ENCODE measurements at places on chromosomes 5 and 9. TPM values are rescaled to one million over a fixed set of nuclear protein-coding genes. Genes with fewer than 3 reads are reported as not detected.

PKD2L2 gene
- not detected for total RNA-seq

DMRT3 gene
- not detected for total RNA-seq

SPINK4 gene
- not detected for total RNA-seq

ENDOG gene
- total RNA-seq = 18.0 TPM

SHB gene
- total RNA-seq = 22.3 TPM

PCDHB5 gene
- 0.28 TPM for total RNA-seq

C9 gene
- 0.44 TPM for total RNA-seq

PCDHB13 gene
- 0.77 TPM for total RNA-seq

MTAP gene
- 51.2 TPM for total RNA-seq

GRCh38 chr9:19193029-19193324 lies 37.5 kb upstream of the DENND4C start:
- H3K4me1 ChIP-seq = peaks cover 20% of the 10 kb centered on the region
- no peaks in the 10 kb centered on the region for H3K27me3 ChIP-seq
- H3K36me3 ChIP-seq = no peaks in the 10 kb centered on the region
- peak overlapping the region; percentile 51 for H3K4me3 ChIP-seq
- DNase-seq = no peak
- peak overlapping the region; percentile 58 for H3K27ac ChIP-seq

DNA sequence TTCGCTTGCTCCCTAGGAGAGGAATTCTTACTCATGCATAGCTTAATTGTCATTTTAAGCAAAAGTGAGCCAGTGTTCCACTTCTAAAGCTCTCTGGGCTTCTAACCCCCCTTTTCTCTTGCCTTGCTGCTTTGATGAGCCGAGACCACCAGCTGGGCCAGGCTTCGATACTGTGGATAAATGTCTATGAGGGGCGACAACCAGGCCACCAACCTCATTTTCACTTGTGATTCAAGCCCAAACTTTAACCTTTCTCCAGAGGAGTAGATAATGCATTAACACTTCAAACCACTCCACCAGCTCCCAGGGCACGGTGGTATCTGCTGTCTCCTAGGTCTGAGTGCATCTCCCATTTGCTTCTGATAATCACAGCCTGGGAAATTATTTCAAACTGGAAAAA lies 205.6 kb downstream of the PSAT1 start:
- H3K4me3 ChIP-seq = no peak overlapping the region
- H3K27me3 ChIP-seq = no peaks in the 10 kb centered on the region
- no peak for DNase-seq
- H3K27ac ChIP-seq = no peak overlapping the region
- H3K4me1 ChIP-seq = no peaks in the 10 kb centered on the region

DNA sequence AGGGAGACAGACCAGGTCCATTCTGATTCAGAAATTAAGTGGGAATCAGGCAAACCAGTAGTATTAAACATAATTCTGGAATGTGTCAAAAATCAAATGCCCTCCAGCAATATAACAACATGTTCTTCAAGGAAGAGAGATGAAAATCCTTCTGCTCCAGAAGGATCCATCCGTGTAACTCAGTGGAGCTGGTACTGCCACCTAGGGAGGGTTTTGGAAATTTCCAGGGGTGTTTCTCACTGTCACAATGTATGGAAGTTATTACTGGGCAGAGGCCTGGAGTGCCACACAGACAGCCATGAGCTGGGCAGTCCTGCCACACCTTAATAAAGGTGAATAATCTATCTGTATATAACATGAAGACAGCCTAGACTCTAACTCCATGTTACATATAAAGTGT lies 87.5 kb downstream of the TTLL11 start:
- no peak overlapping the region for H3K27ac ChIP-seq
- no peaks in the 10 kb centered on the region for H3K27me3 ChIP-seq
- no peaks in the 10 kb centered on the region for H3K4me1 ChIP-seq
- DNase-seq = peak; percentile 47

GRCh38 chr5:983238-983524 lies 25.4 kb upstream of the NKD2 start:
- H3K4me1 ChIP-seq = no peaks in the 10 kb centered on the region
- H3K27me3 ChIP-seq = peaks cover 9% of the 10 kb centered on the region
- no peak overlapping the region for H3K27ac ChIP-seq
- H3K4me3 ChIP-seq = no peak overlapping the region
- H3K36me3 ChIP-seq = no peaks in the 10 kb centered on the region

DNA sequence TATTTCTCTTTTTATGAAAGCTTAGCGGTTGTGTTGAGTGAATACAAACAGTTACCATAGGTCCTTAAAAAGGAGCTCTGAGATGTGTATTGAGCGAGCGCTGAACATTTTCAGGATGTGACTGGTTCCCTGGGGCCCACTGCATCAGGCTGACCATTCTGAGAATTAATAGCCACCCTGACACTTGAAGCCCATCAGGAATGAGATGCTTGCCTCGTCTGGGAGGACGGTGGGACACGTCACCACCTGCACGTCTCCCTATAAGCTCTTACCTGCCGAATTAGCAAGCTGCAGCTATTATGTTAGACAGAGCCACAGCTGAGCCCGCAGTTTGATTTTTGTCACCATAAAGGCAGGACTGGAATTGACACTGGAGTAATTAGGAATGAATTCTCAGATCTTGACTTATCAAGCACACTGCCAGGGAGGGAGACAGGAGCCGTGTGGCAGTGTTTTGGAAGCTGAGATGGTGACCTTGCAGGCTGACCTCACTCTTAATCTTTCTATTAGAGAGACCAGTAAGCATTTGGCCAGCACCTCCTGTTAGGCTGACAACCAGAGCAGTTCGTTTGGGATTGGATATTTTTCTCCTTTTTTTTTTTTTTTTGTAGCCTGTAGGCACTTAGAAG lies 373.1 kb upstream of the WWC1 start:
- H3K36me3 ChIP-seq = no peaks in the 10 kb centered on the region
- no peaks in the 10 kb centered on the region for H3K4me1 ChIP-seq
- no peak overlapping the region for H3K4me3 ChIP-seq
- no peak overlapping the region for H3K27ac ChIP-seq

GRCh38 chr9:117354997-117355396 lies 59.9 kb downstream of the ASTN2 start:
- H3K27me3 ChIP-seq = no peaks in the 10 kb centered on the region
- no peak overlapping the region for H3K4me3 ChIP-seq
- DNase-seq = no peak
- no peak overlapping the region for H3K27ac ChIP-seq
- no peaks in the 10 kb centered on the region for H3K4me1 ChIP-seq

DNA sequence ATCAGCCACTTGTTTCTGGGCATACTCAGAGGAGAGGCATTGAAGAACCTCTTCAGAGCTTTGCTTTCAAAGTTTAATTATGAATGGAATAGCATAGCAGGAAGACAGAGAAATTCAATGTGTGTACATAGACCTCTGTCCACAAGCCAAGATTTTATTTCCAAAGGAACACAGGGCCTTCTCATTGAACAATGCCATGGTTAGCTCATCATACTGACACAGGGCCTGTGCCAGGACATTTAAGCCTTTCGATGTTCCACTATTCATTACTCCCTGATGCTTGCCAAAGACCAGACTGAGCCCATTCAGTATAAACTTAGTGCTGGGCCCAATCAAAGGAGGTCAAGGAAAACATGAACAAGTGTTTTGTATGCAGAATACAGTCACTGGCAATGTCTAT lies 280.8 kb downstream of the FBXL17 start:
- H3K4me3 ChIP-seq = no peak overlapping the region
- H3K36me3 ChIP-seq = no peaks in the 10 kb centered on the region
- H3K27ac ChIP-seq = no peak overlapping the region
- no peaks in the 10 kb centered on the region for H3K4me1 ChIP-seq

DNA sequence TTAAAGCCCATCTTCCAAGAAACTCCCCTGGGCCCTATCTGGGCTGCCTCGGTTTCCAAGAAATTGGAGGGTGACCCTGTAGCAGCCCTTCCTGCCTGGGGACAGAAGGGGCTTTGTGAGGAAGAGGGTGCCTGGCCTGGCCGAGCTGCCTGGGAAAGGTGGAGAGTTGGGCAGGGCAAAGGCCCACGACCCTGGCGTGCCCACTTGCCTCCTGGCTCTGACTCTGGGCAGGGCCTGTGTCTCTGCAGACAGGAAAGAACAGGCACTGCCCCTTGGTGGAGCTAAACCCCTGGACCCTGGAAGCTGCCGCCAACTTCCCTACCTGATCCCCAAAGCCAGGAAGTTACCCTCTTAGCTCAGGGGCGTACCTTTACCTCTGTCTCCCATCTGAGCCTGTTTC lies 149.3 kb downstream of the RGS3 start:
- no peak overlapping the region for H3K27ac ChIP-seq
- no peak overlapping the region for H3K4me3 ChIP-seq
- no peak for DNase-seq
- H3K36me3 ChIP-seq = no peaks in the 10 kb centered on the region
- no peaks in the 10 kb centered on the region for H3K27me3 ChIP-seq

DNA sequence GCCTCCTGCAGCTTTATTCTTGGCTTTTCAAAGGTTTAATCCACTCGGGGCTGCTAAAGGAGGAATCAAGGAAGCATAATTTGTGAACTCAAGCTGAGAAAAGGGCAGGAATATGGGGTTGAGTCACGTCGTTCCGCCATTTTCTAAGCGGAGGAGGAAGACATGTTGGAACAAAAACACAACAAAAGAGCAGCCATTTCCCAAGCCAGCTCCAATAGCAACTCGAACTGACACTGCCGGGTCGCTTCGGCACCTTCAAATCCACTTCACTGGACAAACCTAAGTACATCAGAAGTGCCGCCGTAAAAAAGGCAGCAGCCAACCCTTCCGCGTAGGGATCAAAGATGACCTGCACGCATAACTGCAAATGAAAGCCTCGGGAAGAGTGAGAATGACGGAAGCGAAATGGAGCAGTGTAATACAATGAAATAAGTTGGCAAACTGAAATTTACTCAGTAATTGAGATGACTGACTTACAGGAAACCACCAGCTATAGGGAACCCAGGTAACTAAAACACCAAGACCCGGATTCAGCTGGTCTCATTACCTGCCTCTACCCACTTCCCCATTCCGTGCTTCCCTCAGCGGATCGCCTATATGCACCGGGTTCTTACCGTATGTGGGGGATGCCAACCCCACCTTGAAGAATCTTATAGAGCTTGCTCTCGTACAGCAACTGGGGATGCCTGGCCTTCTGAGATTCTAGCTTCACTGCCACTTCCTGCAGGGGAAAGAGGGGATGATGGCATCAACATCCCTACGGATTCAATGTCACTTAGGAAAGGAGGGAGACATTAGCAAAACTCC lies 1.6 kb downstream of the CSNK1A1 start:
- H3K4me1 ChIP-seq = peaks cover 45% of the 10 kb centered on the region
- H3K27me3 ChIP-seq = no peaks in the 10 kb centered on the region
- peak overlapping the region; percentile 91 for H3K27ac ChIP-seq
- H3K4me3 ChIP-seq = peak overlapping the region; percentile 85

DNA sequence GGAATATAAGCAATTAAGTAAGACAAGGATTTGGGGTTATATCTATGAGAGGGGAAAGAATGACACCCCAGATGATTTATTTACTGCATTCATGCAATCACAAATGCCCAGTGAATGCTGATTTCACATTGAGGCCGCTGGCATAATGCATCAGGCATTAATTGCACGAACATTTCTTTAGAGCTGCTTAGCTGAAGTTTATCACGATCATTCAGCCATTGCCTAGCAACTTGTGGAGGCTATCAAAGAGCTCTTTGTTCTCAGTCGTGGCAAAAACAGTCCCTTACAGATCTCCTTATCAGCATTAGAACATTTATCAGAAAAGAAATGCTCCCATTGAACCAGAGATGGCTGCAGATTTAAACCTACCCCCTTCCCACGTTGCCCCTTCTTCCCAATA lies 88.7 kb upstream of the PRRC1 start:
- H3K27me3 ChIP-seq = peaks cover 2% of the 10 kb centered on the region
- no peaks in the 10 kb centered on the region for H3K4me1 ChIP-seq
- H3K36me3 ChIP-seq = no peaks in the 10 kb centered on the region
- H3K27ac ChIP-seq = no peak overlapping the region
- no peak for DNase-seq

DNA sequence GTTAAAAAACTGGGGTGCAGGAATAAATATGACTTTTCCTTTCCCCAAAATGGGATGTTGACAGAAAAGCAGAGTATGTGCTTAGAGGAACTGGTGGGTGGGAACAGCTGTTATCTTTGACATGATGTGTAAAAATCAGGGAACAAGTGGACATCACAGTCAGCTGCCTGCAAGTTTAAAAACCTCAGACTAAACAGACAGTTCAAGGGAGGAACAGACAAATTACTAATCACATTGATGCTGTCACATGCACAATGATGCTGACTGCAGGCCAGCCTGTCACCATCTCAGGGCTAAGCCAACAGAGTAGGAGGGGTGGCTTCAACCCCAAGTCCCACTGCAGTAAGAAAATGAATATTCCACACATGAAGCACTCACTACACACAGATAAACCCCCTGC lies 38.2 kb upstream of the UBAP2 start:
- H3K27me3 ChIP-seq = no peaks in the 10 kb centered on the region
- no peak for DNase-seq
- no peaks in the 10 kb centered on the region for H3K4me1 ChIP-seq
- peaks cover 23% of the 10 kb centered on the region for H3K36me3 ChIP-seq
- no peak overlapping the region for H3K4me3 ChIP-seq
- H3K27ac ChIP-seq = no peak overlapping the region

DNA sequence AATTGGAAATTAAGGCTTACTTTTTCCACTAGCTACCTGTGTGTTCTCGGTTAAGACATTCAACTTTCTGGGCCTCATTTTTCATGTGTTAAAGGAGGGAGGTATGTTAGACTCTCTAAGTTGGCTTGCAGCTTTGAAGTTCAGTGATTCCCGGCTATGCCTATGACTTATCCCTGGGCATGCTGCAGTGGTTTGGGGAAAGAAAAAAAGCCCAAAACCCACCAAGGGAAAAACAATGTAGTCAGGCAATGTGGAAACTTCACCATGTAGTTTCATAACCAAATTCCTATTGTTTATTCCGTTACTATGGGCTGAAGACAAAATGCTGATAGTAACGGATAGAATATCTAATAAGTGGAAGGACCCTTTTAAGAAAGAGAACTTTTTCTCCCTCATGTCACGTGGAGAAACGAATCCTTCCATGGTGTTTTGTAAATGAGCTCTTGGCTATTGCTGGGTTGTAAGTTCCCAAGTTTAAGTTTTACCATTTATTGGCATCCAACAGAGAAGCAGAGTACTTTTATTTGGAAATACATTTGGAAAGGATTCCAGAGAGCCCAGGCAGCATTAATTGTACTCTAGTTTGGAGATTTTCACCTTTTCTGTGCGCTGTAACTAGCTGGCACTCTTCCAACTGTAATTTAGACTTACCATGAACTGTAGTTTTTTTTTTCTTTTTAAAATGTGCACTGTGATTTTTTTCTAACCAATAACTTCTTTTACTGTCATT lies 84.9 kb upstream of the MPDZ start:
- H3K4me3 ChIP-seq = no peak overlapping the region
- no peak for DNase-seq
- H3K27ac ChIP-seq = no peak overlapping the region
- H3K36me3 ChIP-seq = no peaks in the 10 kb centered on the region
- H3K4me1 ChIP-seq = no peaks in the 10 kb centered on the region
- no peaks in the 10 kb centered on the region for H3K27me3 ChIP-seq

DNA sequence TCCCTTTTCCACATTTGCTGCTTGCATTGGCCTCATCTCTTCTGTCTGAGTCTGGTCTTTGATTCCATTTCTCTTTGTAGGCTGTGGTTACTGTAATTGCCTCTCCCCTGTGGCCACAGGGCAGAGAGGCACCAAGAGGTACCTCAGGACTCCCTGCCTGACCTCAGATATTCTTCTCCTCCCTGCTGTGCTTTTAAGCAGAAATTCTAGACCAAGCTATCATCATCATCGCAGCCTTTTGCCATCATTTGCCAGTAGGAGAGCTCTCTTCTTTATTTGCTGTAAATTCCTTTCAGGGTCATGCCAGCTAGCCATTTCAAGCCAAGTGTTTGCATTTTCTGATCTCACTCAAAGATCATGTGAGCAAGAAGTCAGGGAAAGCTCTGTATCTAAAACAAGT lies 369.6 kb downstream of the ICE1 start:
- no peaks in the 10 kb centered on the region for H3K36me3 ChIP-seq
- no peak for DNase-seq
- H3K27me3 ChIP-seq = no peaks in the 10 kb centered on the region
- H3K27ac ChIP-seq = no peak overlapping the region

All from endothelial cell of umbilical vein (primary cell).